T follicular helper cell (primary cell): ENCODE measurements at places on chromosomes 6 and 20.

DNA sequence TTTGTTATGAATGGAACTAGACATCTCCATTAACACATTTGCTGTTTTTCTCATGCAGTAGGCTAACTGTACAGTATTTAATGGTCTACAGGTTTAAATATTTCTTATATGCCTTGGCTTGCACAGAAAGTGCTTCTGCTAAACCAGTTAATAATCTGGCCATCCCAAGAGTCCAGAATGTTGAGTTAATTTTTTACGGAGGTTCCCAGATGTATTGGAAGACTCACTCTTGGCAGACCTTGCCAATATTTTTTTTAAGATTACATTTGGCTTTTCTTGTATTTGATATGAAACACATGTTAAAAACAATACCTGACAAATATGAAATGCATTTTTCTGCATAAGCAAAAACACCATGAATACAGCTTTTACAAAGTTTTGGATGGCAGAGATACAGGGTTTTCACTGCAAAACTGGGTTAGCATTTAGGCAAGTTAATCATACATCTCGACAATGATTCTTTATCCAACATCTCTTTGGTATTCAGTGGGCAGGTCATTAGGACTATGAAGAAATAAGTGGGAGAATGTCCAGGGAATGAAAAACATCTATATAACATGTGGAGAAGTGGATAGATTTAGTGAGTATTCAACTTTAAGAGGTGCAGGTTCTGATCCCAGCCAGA lies 94.0 kb downstream of the SGK1 start:
- no peak for DNase-seq

GRCh38 chr20:44543358-44543757 lies 21.5 kb upstream of the SERINC3 start:
- DNase-seq = no peak

- no peak for DNase-seq
Measured at GRCh38 chr6:137491478-137491877, 2.7 kb downstream of the OLIG3 start.

DNA sequence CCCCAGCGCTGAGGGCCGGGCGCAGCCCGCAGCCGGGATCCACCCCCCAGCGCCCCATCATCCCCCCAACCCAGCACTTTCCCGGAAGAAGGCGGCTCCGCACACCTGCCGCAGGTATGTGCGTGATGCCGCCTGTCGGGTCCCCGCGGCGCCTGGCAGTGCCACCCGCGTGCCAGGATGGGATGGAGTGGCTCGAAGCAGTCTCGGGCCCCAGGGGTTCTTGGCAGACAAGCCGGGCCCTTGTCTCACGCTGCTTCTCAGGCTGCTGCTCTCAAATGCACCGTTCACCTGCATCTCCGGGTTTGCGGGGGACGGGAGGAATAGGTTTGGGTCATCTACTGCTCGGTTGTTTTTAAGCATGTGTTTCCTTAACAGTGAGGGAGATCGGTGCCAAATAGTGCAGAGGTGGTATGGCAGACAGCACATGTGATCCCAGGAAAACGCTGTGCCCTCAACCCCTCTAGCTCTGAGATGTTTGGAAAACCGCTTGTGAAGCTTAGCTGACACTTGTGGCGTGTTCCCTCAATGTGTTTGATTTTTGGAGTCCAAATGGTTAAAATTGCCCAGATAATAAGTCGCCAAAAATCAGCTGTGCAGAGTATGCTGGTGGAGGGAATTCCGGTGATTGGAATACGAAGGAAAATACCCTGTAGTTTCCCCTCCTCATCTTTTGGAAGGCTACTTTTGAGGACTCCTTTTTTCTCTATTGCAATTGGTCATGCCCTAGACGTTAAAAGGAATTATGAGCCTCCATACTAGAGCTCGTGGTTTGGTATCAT lies 926 bp downstream of the MYLIP start:
- peak; percentile 32 for DNase-seq

- no peak for DNase-seq
Measured at GRCh38 chr6:119182875-119183274, 104.4 kb upstream of the FAM184A start.

GRCh38 chr20:63361519-63362435 lies 628 bp upstream of the CHRNA4 start:
- no peak for DNase-seq

DNA sequence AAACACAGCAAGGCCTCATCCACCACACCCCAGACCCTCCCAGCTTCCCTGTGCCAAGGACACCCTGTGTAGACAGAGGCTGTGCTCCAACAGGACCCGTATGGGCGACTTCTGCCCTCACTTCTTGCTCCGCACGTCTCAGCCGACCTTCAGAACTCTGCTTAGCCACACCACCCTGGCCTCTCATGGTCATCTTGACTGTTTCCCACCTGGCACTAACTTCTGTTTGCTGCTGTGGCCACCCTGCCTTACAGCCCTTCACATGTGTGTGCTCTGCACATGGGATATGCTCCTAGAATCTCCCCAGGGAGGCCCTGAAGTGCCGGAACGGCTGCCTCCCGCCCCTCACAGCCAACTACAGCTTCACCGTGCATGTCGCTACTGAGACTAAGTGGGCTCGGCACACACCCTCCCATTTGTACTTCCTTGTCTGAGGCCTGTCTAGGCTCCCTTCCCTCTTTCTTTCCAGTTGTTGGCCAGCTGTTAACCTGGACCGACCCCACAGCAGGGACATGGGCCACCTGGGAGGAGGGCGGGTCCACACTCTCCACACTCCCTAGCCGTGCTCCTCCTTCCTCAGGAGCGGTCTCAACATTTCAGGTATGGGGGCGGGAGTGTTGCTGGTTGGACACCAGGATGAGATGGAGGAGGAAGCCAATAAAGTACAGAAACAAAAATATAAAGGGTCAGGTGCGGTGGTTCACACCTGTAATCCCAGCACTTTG lies 69.6 kb downstream of the PYGB start:
- no peak for DNase-seq

DNA sequence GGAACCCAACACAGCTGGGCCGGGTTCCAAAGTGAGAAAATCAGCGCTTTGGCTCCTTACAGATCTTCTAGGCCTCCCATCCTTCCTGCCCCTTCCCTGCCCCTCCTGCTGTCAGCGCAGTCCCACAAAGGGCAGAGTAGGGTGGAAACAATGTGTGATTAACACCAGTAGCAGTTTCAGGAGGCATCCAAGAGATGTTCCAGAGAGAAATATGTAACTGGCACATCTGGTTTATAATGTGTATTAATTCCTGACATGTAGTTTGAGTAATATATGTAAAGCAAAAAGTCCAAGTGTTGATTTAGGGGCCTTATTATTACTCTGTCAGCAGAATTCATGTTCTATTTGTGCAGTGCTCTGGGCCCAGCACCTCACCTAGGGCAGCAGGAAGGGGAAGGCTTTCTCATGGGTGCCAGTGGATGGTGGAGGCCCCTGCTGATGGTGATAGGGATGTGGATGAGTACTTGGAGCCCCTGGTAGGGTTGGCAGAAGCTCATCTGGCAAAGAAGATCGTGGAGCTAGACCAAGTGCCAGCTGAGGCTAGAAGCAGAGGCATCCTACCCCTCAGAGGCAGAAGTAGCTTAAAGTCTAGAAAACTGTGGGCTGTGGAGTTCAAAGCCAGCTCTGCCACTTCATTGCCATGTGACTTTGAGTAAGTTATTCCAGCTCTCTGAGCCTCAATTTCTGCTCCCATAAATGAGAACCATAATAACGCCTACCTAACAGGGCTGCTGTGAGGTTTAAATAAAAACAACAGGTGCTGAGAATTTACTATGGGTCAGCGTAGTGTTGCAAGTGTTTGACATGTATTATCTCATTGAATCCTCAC lies 22.4 kb upstream of the RALY start:
- DNase-seq = no peak

DNA sequence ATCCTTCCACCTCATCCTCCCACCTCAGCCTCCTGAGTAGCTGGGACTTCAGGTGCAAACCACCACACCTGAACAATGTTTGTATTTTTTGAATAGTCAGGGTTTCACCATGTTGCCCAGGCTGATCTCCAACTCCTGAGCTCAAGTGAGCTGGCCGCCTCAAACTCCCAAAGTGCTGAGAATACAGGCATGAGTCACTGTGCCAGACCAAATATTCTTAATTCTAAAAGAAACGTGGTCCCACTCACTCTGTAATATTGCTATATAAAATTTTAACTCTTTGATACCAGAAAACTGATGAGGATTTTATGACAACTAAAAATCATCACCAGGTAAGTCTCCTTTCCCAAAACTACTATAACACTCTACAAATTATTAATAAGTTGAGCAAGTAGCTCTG lies 716.8 kb upstream of the GJE1 start:
- DNase-seq = no peak

GRCh38 chr6:28927846-28928245 lies 4.1 kb upstream of the TRIM27 start:
- DNase-seq = no peak

- no peak for DNase-seq
Measured at GRCh38 chr20:48571949-48572847, 255.6 kb downstream of the PREX1 start.

DNA sequence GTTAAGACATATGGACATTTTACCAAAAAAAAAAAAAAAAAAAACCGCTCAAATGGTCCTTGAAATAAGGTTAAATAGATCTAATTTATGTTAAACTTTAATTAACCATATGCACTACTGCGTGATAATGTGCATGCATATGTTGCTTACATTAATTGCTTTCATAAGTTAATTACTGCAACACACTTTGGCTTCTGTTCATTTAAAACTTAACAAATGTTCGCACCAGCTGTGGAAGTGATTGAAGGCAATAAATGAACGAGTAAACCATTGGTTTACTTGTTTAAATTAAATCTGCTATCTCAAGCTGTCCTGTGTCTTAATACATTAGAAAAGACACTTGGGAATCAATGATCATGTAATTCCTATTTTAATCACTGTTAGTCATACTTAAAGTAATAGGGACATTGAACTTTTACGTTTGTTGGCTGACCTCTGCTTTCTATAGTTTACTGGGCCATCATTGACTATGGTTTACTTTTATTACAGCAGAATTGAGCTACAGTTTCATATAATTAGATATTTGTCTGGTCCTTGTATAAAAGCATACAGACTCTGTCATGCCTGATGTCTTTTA lies 294.7 kb downstream of the KHDC1L start:
- DNase-seq = no peak

DNA sequence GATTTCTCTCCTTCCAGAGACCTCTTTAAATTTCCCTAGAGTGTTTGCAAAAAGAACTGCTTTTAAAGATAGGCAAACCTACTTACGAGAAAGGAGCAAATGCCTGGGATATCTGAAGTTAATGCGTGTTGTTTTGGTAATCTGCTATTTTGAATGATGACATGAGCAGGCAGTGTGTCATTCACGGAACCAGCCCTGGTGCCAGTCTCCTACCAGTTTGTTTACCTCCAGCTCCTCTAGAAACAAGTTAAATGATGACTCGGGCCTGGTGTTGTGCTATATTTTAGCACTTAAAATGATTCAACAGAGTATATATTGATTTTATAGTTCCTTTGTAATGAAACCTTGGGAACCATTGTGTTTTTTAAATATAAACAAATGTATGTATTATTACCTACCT lies 41.1 kb upstream of the MAP3K4 start:
- DNase-seq = no peak

DNA sequence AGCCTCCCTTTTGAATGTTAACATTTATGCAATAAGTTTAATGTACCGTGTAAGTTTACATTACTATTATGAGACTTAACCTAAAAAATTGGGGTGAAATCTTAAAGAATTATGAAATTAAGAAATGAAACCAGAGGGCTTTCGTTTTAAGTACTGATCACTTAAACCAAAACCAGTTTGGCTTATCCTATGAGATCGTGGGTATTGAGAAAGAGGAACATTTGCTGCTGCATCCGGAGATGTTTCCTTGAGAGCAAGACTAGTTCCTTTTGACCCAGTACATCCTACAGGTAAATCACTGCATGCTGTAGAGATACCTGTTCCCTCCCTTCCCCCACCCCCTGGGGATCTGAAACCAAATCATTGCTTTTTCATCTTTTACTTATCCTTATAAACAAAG lies 201.3 kb downstream of the ESR1 start:
- no peak for DNase-seq

- peak; percentile 41 for DNase-seq
Measured at GRCh38 chr6:158232316-158233213, 64.4 kb downstream of the GTF2H5 start.

DNA sequence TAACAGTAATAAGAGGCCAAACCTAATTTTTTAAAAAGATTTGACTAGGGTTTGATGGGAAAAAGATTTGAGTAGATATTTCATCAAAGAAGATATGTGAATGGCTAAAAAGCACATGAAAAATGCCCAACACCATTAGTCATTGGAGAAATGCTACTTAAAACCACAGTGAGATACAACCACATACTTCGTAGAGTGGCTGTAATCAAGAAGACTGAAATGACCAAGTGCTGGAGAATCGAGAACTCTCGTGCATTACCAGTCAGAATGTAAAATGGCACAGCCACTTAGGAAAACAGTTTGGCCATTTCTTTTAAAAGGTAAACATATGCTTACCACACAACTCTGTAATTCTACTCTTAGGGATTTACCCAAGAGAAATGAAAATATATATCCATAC lies 175.5 kb downstream of the EYA2 start:
- no peak for DNase-seq

DNA sequence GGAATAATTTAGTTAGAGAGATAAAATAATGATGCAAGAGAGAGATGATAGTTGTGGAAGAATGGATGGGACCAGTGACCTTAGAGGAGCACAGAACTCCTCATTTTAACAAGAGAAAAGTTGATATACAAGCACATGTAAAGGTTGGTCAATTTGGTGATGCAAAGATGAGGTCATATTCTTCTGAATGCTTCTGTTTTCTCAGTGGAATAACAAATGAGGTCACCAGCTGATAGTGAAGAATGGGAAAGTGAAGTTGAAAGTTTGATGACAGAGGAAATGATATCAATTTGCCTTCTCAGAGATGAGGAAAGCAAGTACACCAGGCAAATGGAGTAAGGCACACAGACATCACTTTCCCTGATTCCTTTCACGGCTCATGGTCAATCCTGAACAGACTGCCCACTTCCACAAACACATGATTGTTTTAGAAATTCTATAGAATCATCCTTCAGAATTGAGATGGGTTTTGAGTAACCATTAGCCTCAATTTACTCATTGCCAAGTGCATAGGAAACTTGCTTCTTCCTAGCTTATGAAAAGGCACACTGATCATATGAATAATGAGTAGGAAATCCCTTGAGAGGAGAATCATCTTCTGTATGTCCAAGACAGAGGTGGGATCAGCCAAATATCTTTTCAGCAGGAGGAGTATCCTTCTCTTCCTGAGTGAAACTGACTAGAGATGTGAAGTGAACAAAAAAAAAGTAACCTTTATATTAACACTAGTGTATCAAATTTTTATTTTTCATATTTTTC lies 82.4 kb upstream of the TCF21 start:
- no peak for DNase-seq

- DNase-seq = no peak
Measured at GRCh38 chr6:144360401-144360800, 75.3 kb downstream of the UTRN start.

- DNase-seq = no peak
Measured at GRCh38 chr6:24851086-24851485, 52.4 kb upstream of the ARMH2 start.
